ENCODE measurements at places on chromosomes 4 and X.

DNA sequence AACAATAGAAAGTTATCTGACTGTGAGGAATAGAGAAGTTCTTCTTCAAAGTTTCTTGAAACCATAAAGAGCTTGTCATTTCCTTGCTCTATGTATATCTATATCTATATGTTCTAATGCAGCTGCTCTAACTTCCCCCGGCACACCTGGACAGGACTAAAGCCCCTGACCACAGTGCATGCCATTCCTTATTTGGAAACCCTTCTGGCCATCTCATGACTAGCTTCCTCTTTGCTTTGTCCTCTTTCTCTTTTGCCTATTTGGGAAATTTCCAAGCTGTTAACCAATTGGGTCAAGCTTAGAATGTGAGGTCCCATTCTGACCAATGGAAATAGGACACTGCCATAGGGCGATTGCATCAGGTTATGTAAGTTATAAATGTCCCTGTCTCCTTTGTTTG, 1481.1 kb downstream of the STIM2 start:
- DNase-seq: no peak

- DNase-seq: no peak
Observed at GRCh38 chr4:185238215-185238681, 28.9 kb downstream of the SNX25 start.

GRCh38 chr4:121728066-121728465, 31.3 kb upstream of the ANXA5 start:
- DNase-seq: no peak

DNA sequence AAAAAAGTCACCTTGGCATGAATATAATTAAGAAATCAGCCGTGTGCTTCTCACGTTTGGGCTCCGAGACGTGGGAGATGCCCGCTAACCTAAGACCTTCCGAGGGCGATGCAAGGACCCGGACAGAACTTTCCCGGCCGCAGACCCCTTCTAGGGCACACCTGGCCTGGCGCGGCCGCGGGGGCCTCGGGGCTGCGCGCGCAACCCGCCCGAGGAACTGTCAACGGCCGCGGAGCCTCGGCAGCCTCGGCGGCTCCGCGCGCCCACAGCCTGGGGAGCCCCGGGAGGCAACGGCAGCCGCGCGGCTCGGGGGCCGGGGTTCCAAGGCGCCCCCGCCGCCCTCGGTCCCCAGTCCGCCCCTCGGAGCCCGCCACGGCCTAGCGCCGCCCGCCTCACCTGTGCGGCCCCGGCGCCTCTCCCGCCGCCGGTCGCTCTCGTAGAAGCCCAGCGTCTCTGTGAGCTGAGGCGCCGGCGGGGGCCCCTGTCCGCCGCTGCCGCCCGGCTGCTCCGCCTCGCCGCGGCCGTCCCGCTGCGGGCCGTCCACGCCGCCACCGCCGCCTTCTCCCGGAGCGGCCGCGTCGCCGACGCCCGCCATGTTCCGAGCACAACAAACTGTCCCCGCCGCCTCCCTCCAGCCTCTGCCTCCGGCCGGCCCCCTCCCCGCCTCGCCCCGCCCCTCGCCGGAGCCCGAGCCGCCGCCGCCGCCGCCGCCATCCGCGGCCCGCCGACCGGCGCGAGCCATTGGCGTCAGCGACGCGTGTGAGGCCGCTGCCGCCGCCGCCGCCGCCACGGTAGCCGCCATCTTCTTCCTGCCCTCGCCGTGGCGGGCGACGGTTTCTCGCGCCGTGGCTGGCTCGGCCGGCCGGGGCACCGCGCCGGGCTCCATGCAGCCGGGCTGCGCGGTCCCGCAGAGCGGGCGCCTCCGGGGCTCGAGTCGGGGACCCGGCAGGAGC, at the start of gene TAPT1:
Gene TAPT1, minus strand, starts transcription at position 609 of the 953 bp plus-strand sequence. Its CDS starts 14 bp downstream, at position 595.
- no peak for DNase-seq

- DNase-seq: no peak
Observed at GRCh38 chr4:140697709-140698560, 58.2 kb downstream of the TBC1D9 start.

DNA sequence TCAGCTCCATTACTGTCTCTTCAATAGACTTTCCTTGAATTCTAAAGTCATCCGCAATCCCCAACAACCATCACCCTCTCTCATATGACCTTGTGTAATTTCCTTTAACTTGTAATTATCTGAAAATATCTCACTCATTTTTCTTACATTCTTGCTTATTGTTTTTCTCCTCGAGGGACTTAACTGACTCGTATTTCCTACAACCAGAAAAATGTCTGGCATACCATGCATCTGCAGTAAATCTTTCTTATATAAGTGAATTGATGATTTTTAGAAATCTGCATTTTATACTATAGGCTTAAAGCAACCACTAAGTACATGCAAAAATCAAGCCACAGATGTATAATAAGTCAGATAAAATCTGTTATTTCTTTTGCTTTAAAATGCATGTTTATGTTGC, 276.7 kb downstream of the UNC5C start:
- DNase-seq: no peak

GRCh38 chr4:34196375-34196774, 2047.9 kb downstream of the ARAP2 start:
- DNase-seq: no peak

DNA sequence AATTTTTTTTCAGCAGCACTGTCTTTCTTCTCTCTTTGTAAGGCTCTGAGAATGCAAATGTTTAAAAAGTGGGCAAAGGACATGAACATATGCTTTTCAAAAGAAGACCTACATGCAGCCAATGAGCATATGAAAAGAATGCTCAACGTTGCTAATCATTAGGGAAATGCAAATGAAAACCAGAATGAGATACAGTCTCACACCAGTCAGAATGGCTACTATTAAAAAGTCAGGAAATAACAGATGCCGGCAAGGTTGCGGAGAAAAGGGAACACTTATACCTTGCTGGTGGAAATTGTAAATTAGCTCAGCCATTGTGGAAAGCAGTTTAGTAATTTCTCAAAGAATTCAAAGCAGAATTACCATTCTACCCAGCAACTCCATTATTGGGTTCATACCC, 51.6 kb downstream of the BMP15 start:
- no peak for DNase-seq

- DNase-seq: no peak
Observed at GRCh38 chrX:72382202-72382595, 76.5 kb upstream of the CITED1 start.

- no peak for DNase-seq
Observed at GRCh38 chrX:11996810-11997209, 141.5 kb upstream of the FRMPD4 start.
